ENCODE measurements at places on chromosomes 6 and 20. TPM values are rescaled to one million over a fixed set of nuclear protein-coding genes. Genes with fewer than 3 reads are reported as not detected.

GRCh38 chr20:60210779-60211617, 252.8 kb downstream of the CDH26 start:
- peak; percentile 64 for DNase-seq

GRCh38 chr6:85641897-85642773, 551 bp downstream of the SYNCRIP start:
- DNase-seq: peak; percentile 54

- no peak for DNase-seq
These were observed 131.3 kb downstream of the MTFR2 start for GRCh38 chr6:136118787-136119186.

GRCh38 chr6:169169375-169169774, 84.3 kb downstream of the THBS2 start:
- DNase-seq: no peak

DNA sequence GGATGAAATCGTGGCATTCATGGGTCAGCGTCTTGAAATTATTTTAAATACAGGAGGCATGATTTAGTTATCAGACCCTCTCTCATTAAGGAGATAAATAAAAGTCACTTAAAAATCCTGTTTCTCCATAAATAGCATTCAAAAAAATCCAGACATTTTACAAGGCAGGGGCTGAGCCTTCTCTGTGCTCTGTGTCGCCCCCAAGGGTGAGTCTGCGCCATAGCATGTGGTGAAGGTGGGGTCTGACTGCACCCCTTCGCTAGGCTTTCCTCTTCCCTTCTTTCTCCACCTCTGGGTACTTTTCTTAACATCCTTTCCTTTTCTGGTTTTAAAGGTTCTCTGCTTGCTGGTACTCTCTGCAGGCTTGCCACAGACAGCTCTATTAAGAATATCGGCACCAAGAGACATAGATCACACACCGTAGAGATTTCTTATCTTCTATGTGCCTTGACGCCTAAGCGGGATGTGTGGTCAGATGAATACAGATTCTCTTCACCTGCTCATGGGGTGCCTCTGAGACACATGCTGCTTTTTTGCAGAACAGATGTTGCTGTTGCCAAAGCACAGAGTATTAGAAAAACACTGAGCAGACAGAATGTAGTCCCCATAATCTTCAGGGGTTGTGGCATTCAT, 20.1 kb upstream of the FAM209A start:
- DNase-seq: no peak

DNA sequence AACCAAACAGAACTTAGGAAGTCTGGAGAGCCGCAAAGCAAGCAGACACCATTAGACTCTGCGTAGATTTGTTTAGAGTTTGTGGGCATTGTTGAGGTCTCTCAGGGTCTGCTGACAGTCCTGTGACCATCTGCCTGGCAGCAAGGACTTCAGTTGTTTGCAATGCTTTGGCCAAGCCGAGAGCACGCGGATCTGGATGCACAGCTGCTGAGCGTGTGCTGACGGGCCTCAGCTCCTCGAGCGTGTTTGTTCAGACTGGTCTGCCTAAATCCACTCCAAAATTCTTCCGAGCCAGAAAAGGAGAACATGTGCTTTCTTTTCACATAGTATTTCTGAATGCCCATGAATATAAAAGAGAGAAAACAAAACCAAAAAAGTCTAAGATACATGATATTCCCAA, 159.0 kb downstream of the ZNF217 start:
- DNase-seq: no peak

GRCh38 chr20:3996399-3996798, 19.0 kb downstream of the RNF24 start:
- no peak for DNase-seq

DNA sequence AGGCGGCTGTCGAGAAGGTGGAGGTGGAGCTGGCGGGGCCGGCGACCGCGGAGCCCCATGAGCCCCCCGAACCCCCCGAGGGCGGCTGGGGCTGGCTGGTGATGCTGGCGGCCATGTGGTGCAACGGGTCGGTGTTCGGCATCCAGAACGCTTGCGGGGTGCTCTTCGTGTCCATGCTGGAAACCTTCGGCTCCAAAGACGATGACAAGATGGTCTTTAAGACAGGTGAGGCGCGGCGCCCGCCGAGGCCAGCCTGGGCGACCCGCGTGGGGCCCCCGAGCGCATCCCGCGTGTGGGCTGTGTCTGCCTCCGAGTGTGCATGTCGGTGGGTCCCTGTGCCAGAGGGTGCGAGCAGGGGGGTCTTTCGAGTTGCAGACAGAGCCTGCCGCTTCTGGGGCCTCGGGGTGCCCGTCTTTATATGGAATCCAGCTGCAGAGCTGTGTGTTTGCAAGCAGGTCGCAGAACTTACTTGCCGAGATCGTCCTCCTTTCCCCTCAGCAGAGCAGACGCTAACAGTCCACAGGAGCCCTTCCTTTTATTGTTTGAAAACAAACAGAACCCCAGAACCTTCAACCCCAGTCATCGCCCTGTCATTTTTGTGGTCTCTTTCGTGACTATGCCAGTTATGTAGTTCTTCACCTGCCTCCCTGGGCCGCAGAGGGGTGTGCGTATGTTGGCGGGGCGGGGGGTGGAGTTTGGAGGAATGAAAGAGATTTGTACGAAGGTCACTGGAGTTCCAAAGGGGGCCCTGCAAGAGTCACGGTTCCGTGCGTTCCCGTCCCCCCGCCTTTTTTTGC, 766 bp downstream of the SLC16A10 start:
- DNase-seq: no peak

- DNase-seq: no peak
These were observed 73.9 kb downstream of the TCP11 start for GRCh38 chr6:35067234-35067633.

GRCh38 chr6:112743323-112743722, 396.2 kb downstream of the RFPL4B start:
- DNase-seq: no peak

GRCh38 chr20:35276408-35276807, 1.5 kb downstream of the MMP24OS start:
- DNase-seq: no peak

DNA sequence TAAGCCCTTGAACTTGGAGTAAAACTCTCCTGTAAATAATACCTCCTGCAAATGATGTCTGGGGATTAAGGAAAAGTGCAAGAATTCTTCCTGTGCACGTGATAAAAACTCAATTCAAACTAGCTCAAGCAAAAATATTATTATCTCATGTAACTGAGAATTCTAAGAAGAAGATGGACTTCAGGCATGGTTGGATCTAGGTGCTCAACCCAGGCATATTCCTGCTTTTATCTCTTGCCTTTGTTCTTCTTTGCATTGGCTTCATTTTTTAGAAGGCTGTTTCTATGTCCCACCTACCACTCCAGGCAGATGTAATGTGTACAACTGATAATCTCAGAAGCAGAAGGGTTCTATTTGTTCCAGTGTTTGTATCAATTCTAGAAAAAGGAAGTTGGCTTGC, 95.8 kb downstream of the DACT2 start:
- DNase-seq: no peak

GRCh38 chr6:10886691-10887502, at the start of gene SYCP2L:
Gene SYCP2L, plus strand, starts transcription at chr6:10887052. Its CDS starts 75 bp downstream, at chr6:10887127.
- DNase-seq: peak; percentile 82

GRCh38 chr6:137937834-137938233, 70.8 kb downstream of the TNFAIP3 start:
- DNase-seq: no peak

GRCh38 chr20:39144757-39145156, 182.6 kb downstream of the DHX35 start:
- no peak for DNase-seq

GRCh38 chr6:45569210-45569945, 191.6 kb upstream of the SUPT3H start:
- peak; percentile 32 for DNase-seq

GRCh38 chr6:152233547-152234320, 403.4 kb downstream of the SYNE1 start:
- no peak for DNase-seq

GRCh38 chr6:38782616-38783015, 67.5 kb downstream of the DNAH8 start:
- no peak for DNase-seq

DNA sequence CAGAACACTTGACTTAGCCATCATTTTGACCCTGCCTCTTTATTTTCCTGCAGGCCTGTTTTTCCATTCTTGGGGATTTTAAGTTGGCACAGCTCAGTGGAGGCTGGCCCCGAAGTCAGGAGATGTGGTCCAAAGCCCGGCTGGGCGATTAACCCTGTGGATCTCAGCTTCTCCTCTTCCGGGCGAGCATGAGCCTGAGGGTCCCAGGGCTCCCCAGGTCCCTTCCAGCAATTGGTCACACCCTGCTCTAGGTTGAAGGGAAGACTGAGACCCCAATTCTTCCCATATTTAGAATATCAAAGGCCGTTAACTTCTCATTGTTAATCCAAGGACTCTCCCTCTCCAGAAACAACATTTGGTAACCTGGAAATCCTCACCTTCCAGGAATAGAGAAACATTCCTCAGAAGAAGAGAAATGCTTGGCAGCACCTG, 2.3 kb downstream of the THBS2 start:
- DNase-seq: no peak

GRCh38 chr6:141734071-141734840, 398.5 kb upstream of the GJE1 start:
- no peak for DNase-seq

- DNase-seq: peak; percentile 84
These were observed 38.7 kb downstream of the GNAS start for GRCh38 chr20:58891086-58891717.

- no peak for DNase-seq
These were observed 559.5 kb upstream of the PTCHD4 start for GRCh38 chr6:48670546-48670945.

GRCh38 chr20:49885558-49886332, 29.6 kb downstream of the SPATA2 start:
- no peak for DNase-seq

GRCh38 chr20:4802527-4802926, 80.8 kb downstream of the PRND start:
- no peak for DNase-seq

DNA sequence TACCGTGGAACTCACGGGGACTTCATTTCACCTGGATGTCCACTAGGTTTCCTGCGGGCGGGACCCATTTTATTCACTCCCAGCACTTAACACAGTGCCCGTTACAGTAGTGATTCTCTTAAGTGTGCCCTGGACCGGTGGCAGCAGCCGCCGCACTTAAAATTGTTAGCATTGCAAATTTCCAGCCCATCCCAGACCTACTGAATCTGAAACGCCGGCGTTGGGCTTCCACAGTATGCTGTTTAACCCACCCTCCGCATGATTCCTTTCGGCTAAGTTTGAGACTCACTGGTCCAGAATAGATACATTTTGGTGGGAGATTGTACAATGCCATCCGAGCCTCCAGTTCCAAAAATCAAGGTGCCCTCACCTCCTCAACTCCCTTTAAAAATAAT, 967 bp downstream of the SMPDL3A start:
- no peak for DNase-seq

- DNase-seq: no peak
These were observed 1.6 kb downstream of the OLIG3 start for GRCh38 chr6:137492289-137493217.

Gene CLPSL2
- not detected for total RNA-seq

Gene TMEM170B
- total RNA-seq: 0.60 TPM

Gene PRRT1
- total RNA-seq: not detected

Gene TXLNB
- total RNA-seq: 1.1 TPM

Gene PPP1R3G
- total RNA-seq: 2.0 TPM

Gene PACSIN1
- total RNA-seq: not detected

Gene ULBP1
- 0.20 TPM for total RNA-seq

Gene MYH7B
- not detected for total RNA-seq

Gene RPP40
- total RNA-seq: 45.5 TPM

Gene KCNQ5
- not detected for total RNA-seq

Gene BTN1A1
- not detected for total RNA-seq

Gene TUBB
- 1,837 TPM for total RNA-seq
